Hematopoietic multipotent progenitor cell treated with erythropoietin and hydrocortisone succinate and interleukin-3 and kit ligand, for 8 days (in vitro differentiated cells): ENCODE measurements at places on chromosomes 12 and 14.
A peak's percentile ranks its signal among the peaks of the same experiment; 100 is the strongest.

GRCh38 chr12:89080793-89081465 is 271.4 kb downstream of the DUSP6 start:
- DNase-seq: no peak

DNA sequence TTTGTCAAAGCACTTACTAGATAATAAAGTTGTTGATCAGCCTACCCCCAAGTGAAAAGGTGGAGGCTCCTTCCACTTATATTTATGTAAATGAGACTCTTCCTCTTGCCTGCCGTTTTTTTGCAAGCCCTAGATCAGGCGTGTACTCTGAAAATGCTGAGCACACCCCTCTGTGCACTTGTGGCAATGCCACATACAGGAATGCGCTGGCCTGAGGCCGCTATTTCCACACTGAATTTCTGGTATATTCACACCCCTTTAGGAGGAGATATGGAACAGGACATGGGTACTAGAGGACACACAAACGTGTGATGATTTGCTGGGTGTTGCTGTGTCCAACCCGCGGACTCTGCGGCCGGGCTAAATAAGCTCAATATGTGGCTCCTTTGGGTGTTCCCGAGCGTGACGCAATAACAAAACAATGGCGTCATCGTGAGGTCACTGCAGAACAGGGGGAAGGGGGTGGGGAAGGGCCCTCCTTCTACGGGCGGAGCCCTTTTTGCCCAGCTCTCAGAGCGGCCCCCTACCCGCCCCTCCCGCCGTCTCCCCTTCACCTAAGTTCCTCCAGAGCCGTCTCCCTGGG is 554 bp upstream of the TSPAN31 start:
- DNase-seq: no peak

- no peak for DNase-seq
These were observed 37.3 kb downstream of the PTGER2 start for GRCh38 chr14:52351233-52352060.

DNA sequence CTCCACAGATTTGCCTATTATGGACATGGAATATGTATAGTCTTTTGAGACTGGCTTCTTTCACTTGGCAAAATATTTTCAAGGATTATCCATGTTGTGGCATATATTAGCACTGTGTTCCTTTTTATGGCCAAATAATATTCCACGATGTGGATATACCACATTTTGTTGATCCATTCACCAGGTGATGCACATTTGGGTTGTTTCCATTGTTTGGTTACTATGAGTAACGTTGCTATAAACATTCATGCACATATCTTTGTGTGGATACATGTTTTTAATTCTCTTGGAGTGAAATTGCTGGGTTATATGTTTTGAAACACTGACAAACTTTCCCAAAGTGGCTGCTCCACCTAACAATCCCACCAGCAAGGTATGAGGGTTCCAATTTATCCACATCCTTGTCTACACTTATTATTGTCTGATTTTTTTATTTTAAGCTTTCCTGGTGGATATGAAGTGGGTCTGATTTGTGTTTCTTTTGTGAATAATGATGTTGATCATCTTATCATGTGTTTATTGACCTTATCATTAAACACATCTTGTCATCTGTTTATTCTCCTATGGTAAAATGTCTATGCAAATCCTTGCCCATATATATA is 116.2 kb upstream of the FRMD6 start:
- DNase-seq: no peak

DNA sequence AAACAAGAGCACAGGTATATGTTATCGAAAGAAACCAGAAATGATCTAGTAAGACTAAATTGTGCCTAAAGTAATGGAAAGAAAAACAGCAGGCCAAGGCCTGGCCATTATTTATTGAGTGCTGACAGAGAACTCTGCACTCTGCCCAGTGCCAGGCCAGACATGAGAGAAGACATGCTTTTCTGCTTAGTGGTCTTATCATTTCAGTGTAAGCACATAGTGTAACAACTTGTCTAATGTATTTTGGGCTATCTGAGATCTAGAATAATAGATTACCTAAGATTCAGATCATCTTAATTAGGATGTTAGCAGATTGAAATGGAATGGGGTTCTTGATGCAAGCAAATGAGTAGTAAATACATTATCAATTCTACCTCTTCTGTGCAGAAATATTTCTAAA is 278.3 kb downstream of the AKAP6 start:
- no peak for DNase-seq

DNA sequence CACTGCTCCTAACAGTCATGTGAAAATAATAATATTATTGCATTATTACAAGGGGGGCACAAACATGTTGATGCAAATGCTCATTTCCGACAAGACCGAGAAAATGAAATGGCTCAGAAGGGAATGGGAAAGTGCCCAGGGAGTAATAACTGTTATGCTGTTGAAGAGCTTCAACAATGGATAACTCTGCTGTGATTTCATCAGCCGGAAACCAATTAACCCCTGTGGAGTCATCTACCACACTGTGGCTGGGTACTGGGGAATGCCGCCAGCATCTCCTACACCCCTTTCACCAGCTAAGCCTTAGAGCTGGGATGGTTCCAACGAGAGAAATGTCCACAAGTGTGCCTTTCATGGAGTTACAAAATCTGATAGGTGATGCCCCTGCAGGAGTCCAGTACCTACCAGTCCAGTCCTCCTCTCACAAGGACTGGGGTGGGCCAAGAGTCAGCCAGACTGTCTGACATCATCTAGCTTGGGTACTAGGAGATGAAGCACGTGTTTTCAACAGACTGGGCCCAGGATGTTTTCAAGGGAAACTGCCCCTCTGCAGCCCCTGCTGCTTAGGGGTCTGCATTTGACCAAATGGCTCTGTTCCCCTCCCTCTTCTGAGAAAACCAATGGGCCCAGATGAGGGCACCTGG is 509.3 kb upstream of the CCDC196 start:
- no peak for DNase-seq

GRCh38 chr12:5348491-5348890 is 83.4 kb upstream of the NTF3 start:
- DNase-seq: peak; percentile 42

- DNase-seq: no peak
These were observed 148.2 kb downstream of the SLC41A2 start for GRCh38 chr12:104809706-104810385.

DNA sequence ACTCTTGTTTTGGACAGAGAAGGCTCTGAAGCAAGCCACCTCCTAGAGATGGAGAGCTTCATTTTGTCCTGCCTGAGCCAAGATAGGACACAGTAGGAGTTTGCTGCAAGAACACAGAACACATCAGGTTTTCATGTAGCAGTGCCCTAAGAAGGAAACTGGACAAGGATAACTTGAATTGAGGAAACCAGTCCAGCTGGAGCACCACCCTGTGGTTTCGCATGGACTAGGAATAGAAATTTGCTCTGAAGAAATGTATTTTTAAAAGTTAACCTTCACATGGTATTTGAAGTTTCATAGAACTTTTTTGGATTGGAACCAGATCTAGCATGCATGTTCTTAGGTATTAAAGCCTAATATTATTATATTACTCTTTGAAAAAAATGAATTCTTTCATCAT is 68.8 kb downstream of the RERG start:
- no peak for DNase-seq

DNA sequence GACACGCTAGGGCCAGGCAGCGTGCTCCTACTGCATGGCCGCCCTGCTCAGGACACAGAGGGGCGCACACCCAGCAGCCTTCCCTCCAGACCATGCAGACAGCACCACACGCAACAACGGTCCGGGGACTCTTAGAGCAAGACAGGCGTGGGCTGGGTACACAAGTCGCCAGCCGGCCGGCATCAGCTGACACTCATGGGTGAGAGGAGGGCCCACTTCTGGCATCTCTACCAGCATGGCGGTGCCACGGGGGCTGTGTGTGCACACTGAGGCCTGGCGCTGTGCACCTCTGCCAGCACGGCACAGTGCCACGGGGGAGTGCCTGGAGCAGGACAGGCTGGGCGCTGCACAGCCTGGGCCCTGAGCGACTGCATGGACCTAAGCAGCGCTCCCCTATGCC is 6.7 kb upstream of the BTBD6 start:
- no peak for DNase-seq

DNA sequence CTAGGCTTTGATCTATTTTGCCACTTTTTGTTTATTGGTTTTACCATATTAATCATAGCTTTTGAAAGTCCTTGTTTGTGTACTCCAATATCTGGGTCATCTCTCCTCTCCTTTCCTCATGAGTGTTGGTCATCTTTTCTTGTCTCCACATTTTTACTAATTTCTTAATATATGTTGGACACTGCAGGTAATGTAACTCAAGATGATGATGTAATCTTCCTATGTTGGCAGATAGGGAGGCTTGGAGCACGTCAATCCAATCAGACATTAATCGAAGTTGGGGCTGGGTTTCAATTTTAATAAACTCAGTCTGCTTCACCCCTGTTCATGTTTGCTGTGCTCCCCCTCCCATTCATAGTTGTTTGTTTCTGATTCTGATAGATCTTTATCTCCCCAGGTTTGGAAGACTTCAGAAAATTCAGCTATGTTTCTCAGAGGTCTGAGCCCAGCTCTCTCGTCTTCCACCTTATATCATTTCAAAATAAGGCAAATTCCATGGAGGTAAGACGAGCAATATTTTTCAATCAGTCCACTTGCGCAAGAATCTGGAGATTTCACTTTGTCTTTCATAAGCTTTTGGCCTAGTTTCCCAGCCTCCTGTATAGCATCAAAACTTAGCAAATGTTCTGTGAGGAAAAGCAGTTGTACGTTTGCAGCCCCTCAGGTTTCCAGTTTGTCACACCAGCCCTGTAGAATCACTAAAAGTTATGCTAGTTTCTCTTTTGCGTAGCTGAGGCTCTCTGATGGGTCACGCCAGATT is 504.1 kb downstream of the TMTC2 start:
- no peak for DNase-seq

DNA sequence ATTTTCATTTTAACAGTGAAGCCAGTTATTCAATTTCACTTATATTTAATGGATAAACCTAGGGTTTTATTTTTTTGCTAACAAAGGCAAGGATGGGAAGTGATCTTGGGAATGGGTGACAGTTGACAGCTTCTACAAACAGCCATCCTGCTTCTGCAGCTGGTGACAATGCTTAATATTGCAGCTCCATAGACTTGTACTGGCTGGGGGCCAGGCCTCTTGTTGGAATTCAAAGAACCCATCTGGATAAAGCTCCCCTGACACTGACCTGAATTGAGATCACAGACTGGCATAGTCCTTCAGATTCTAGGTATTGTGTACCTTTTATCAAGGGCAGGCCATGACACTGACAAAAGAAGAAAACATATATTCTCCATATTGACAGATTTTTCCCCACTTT is 664.6 kb upstream of the FOXG1 start:
- no peak for DNase-seq

DNA sequence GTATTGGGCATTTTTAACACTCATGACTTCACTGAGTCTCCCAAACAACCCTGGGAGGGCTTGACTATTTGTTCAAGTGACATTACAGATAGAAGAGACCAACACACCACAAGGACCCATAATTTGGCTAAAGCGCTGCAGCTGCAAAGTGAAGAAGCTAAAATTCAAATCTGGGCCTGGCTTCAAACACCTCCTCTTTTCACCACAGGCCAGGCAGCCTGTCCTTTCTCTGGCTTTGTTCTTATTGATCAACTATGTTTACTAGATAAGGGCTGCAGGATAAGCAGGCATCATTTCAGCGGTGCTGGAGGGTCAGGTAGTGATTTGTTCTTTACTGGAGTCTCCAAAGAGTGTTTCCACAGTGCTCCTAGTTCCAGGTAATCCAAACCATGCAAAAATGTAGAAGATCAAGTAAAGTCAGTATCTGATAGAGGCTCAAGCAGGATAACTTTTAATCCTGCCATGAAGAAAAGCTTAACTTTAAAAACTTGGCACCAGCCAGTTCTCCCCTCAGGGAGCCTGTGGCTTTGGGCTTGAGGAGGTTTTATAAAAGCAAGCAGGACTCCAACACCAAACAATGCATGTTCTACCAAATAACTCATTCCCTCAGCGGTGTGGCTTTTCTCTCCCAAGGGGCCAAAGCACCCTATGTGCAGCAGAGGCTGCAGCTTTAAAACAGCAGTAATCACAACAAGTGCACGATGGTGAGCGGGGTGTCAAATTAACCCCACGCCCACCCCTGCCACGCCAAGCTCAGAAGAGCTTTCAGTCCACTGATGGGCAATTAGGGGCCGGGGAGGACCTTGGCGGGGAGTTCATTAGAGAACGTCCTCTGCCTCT is 16.8 kb downstream of the CLMN start:
- no peak for DNase-seq

DNA sequence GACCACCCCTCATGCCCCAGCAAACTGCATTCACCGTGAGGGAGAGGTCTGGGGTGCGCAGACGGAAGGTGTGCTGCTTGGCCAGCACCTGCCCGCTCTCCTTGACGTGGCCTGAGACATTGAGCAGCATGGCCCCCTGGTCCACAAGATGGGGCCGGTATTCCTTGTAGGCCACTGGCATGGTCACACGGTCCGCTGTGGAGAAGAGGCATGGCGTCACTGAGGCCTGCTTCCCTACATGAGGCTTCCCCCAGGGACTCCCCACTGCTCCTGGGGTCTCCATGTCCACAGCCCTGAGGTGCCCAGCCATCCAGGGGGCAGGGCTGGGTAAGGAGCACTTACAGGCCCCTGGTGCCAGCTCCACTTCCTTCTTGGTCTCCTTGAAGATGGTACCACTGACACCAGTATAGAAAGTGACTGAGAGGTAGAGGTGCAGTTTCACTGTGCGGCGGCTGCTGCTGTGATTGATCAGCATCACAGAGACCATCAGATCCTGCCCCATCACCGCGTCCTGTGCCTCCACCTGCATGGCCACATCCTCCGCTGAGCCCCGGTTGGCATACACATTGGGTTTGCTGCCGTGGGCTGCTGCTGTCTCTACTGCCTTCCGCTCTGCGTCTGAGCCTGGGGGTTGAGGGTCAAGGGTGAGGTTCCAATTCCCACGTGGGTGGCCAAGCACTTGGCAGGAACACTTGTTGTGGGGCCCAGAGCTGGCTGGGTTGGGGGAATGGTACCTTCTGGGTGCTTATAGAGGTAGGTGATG is 8.2 kb downstream of the TGM1 start:
- DNase-seq: no peak

DNA sequence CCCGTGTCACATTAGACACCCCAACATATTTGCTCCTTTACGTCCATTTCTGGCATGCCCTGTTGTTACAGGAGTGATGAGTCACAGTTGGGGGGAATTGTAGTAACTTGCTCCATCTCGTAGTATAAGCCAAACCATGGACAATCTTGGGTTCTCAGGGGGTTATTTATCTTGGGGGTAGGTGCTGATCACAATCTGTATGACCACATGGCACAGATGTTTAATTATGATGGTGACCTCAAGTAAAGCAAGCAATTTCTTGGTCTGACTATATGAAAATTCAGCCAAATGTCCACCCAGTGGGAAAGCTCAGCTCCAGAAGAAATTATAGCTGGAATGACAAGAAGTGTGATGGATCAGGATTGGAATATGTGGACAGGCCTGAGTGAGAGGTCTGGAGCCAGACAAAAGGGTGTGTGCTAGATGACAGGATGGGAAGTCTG is 32.1 kb upstream of the STON2 start:
- peak; percentile 88 for DNase-seq

DNA sequence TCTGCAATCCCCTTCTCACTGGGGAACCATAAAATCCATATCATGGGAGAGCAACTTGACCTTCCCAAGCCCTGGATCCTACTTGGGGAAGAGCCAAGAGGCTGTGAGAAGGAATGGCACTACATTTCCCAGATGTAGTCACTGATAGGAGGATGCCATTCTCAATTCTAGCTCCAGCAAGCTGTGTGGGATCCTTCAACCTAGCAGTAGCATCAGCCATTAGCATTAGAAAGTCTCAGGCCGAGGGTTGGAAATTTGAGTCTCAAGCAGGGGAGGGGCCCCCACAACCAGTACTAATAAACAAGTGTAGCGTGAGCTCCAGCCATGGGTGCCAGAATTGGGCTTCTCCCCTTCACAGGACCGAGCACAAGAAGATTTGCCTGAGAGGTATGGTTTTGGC is 84.3 kb upstream of the NELL2 start:
- DNase-seq: no peak

GRCh38 chr12:29026419-29026818 is 122.7 kb upstream of the FAR2 start:
- DNase-seq: no peak
